ENCODE measurements at places on chromosomes 6 and 20.
A peak's percentile ranks its signal among the peaks of the same experiment; 100 is the strongest.

- no peak for DNase-seq
Observed at GRCh38 chr20:25252686-25253421, 5.0 kb downstream of the PYGB start.

- DNase-seq, result no peak
Observed at GRCh38 chr6:47091886-47092668, 49.9 kb upstream of the ADGRF1 start.

- DNase-seq, result no peak
Observed at GRCh38 chr6:157570104-157570503, 189.1 kb downstream of the ZDHHC14 start.

GRCh38 chr6:138972226-138972665 lies 15.8 kb downstream of the REPS1 start:
- no peak for DNase-seq

DNA sequence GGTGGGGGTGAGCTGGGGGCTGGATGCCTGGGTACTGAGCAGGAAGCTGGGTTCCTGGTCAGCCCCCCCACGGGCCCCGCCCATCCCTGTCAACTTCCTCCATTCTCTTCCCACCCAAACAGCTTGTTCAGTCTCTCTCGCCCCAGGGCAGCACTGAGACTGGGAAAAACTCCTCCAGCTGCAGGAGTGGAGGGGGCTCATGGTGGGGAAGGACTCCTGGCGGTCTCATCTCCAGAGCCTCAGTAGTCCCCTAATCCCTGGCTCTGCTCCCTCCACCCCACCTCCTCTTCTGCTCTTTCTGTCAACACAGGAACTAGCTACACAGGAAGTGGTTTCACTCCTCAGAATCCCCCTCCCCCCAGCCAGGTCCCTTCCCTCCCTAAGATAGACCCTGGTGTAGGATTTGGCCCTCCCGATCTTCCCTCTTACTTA lies at the start of gene GPSM3:
TSS of gene GPSM3 (minus strand) at position 36 of the 432 bp plus-strand sequence. CDS start 130 bp downstream, outside the sequence.
- no peak for DNase-seq

DNA sequence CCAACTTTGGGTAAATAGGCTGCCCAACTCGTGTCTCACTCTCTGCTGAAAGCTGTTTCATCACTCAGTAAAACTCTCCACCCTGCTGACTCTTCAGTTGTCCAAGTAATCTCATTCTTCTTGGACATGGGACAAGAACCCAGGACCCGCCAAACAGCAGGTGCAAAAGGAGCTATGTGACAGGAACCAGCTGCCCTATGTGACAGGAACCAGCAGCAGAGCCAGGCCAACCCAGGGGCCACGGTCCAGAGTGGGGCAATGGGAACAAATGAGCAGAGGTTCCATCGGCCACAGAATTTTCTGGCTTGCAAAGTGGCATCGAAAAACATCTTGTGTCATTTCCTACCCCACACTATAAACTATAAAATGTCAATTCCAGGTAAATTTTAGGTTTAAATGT lies 56.5 kb downstream of the MOXD1 start:
- no peak for DNase-seq

- DNase-seq, result no peak
Observed at GRCh38 chr6:34237316-34237721, 646 bp downstream of the HMGA1 start.

DNA sequence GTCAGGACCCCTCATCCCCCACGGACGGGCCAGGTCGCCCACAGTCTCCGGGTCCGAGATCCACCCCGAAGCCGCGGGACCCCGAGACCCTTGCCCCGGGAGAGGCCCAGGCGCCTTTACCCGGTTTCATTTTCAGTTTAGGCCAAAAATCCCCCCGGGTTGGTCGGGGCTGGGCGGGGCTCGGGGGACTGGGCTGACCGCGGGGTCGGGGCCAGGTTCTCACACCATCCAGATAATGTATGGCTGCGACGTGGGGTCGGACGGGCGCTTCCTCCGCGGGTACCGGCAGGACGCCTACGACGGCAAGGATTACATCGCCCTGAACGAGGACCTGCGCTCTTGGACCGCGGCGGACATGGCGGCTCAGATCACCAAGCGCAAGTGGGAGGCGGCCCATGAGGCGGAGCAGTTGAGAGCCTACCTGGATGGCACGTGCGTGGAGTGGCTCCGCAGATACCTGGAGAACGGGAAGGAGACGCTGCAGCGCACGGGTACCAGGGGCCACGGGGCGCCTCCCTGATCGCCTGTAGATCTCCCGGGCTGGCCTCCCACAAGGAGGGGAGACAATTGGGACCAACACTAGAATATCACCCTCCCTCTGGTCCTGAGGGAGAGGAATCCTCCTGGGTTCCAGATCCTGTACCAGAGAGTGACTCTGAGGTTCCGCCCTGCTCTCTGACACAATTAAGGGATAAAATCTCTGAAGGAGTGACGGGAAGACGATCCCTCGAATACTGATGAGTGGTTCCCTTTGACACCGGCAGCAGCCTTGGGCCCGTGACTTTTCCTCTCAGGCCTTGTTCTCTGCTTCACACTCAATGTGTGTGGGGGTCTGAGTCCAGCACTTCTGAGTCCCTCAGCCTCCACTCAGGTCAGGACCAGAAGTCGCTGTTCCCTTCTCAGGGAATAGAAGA lies 978 bp downstream of the HLA-A start:
- DNase-seq, result peak; percentile 38

GRCh38 chr20:49230021-49230420 lies 10.8 kb downstream of the DDX27 start:
- no peak for DNase-seq

GRCh38 chr6:31272836-31273626 lies 1.1 kb upstream of the HLA-C start:
- no peak for DNase-seq

- DNase-seq, result peak; percentile 79
Observed at GRCh38 chr6:117265410-117266256, at the start of gene VGLL2. TSS of gene VGLL2 (plus strand) at chr6:117265558. CDS start at chr6:117265764, 206 bp downstream.

GRCh38 chr6:35300848-35301247 lies 3.2 kb downstream of the DEF6 start:
- DNase-seq, result no peak

- DNase-seq, result no peak
Observed at GRCh38 chr20:36043441-36043840, 75.1 kb downstream of the CNBD2 start.

- DNase-seq, result no peak
Observed at GRCh38 chr6:135093578-135093977, 39.0 kb upstream of the HBS1L start.
